ENCODE measurements at places on chromosomes 12 and 14. TPM values are rescaled to one million over a fixed set of nuclear protein-coding genes. Genes with fewer than 3 reads are reported as not detected.
A peak's percentile ranks its signal among the peaks of the same experiment; 100 is the strongest.

DNA sequence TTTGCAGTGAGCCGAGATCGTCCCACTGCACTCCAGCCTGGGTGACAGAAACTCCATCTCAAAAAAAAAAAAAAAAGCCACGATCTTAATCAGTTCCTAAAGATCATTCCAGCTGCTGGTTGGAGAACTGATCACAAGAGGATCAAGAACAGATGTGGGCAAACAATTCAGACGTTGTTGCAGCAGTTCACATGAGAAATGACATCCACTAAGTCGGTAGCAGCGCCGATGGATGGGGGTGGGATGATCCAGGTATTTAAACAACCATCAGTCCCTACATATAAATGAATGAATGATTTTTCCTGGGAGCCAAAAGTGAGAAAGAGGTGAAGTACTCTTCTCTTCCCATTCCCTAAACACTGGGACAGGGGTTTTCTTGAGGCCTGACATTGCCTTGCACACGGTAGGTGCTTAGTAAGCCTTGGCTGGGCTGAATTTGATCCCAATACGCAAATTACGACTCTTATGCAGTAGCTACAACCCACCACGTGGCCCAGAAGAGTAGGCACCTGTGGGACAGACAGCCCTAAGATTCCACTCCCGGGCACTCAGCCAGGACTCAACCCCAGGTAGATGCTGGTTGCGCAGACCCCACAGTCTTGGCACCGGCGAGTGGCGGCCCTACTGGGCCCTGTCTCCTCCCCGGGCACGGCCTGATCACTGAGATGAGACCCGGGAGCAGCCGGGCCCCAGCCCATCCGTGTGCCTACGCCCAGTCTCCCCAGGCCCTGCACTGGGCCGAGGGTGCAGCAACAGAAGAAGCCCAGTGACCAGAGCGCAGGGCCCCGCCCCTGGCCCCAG, 565 bp downstream of the SPRYD3 start:
- H3K4me1 ChIP-seq, result no peaks in the 10 kb centered on the region
- peak overlapping the region; percentile 66 for H3K27ac ChIP-seq
- no peak for DNase-seq
- peaks cover 37% of the 10 kb centered on the region for H3K36me3 ChIP-seq
- H3K4me3 ChIP-seq, result peak overlapping the region; percentile 87
- peaks cover 15% of the 10 kb centered on the region for H3K27me3 ChIP-seq

DNA sequence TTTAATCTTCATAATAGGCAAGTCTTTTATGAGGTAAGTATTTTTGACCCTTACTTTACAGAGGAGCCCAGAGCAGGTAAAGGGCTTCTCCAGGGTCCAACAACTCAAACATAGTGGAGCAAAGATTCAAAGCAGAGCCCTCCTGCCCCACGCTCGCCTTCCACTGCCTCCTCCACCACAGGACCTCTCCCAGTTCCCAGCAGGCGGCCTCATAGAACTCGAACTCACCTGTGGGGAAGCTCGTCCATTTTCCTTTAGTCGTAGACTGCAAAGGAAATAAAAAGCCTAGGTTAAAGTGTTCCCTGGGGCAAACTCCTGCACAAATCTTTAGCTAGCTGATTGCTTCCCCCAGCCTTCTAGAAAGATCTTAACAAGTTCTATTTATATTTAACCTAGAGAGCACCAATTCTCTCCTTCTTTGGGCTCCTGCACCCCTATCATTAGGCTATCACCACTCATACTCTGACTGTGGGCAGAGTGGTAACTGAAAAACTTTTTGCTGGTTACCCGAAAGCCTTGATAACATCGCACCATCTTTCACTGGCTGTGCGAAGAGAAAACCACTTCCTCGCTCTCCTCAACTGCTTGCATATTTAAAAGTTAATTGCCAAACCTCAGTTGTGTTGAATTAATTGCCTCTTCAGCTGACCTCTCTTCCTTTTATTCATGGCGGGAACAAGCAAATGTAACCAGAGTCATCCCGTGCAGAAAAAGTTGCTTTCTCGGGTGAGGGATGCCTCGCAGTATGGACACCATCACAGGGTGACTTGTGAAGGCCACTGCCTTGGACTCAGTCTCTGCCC, 299.6 kb downstream of the DPF3 start:
- no peaks in the 10 kb centered on the region for H3K27me3 ChIP-seq
- no peaks in the 10 kb centered on the region for H3K36me3 ChIP-seq
- no peaks in the 10 kb centered on the region for H3K4me1 ChIP-seq
- no peak for DNase-seq
- H3K27ac ChIP-seq, result no peak overlapping the region
- H3K4me3 ChIP-seq, result no peak overlapping the region

- H3K36me3 ChIP-seq, result no peaks in the 10 kb centered on the region
- H3K27ac ChIP-seq, result no peak overlapping the region
- no peaks in the 10 kb centered on the region for H3K27me3 ChIP-seq
- no peak overlapping the region for H3K4me3 ChIP-seq
- no peaks in the 10 kb centered on the region for H3K4me1 ChIP-seq
- no peak for DNase-seq
Measured at GRCh38 chr12:19045426-19045825, 84.1 kb upstream of the PLEKHA5 start.

TMEM52B gene
- not detected for total RNA-seq

WIF1 gene
- not detected for total RNA-seq

GRCh38 chr12:122125452-122126341, 47.1 kb downstream of the MLXIP start:
- H3K27me3 ChIP-seq, result no peaks in the 10 kb centered on the region
- H3K4me1 ChIP-seq, result no peaks in the 10 kb centered on the region
- H3K27ac ChIP-seq, result no peak overlapping the region
- no peak overlapping the region for H3K4me3 ChIP-seq

DNA sequence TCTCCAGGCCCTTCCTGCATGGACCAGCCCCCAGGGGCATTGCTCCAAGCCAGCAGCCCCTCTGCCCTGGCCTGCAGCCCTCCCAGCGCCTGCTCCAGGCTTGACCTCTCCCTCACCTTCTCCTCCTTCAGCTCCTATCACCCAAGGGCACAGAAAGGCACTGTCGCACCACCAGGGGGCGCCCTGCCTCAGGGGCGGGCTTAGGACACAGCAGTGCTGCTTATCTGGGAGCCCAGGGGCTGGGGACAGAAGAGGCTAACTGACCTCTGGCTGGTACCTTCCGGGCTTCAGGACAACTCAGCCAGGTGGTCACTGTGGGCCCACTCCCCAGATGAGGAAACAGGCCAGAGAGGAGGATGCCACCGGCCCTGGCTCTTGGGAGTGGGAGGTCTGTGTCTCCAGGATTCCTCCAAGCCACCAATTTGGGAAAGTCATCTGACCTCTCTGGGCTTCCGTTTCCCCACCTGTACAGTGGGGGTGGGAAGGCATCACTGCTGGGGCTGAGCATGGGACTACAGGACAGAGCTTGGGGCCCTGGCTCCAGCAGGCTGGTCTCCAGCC, 25.3 kb upstream of the GPR132 start:
- H3K4me3 ChIP-seq, result no peak overlapping the region
- peak; percentile 97 for DNase-seq
- peaks cover 32% of the 10 kb centered on the region for H3K27me3 ChIP-seq
- peaks cover 10% of the 10 kb centered on the region for H3K4me1 ChIP-seq

DNA sequence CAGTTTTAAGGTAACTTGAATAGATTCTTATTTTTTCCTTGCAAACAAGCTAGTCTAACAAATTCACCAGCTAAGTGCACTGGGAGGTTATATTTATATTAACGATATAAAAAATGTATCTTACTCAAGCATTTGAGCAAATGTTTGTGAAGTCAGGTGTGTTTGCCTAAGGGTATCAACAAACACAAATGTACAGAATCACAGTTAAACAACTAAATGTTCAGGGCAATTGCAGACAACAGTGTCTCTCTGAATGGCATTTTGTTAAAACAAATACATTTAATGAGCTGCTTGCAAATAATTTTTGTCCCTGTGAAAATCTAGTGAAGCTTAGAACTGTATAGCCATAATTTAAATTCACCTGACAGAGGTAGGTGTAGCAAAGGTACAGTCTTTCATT, 28.2 kb upstream of the FLRT2 start:
- H3K27ac ChIP-seq, result no peak overlapping the region
- H3K27me3 ChIP-seq, result no peaks in the 10 kb centered on the region
- no peak for DNase-seq

DNA sequence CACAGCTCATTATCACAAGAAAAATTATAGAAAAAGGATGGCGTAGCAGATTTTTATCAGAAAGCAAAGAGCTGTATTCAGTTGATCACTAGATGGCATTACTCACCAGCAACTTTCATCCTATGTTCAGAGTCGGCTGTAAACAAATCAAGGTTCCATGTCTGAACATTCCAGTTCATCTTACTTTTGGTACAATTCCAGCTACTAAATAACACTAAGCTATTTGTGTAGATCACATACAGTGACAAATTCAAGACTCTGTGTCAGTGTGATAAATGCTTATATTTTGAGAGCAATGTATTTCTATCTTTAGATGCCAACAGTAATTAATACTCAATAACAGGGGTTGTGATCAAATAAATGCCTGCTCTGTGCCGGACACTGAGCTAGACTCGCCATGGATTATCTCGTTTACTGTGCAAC, 30.1 kb downstream of the NRDE2 start:
- no peak for DNase-seq
- H3K36me3 ChIP-seq, result peaks cover 57% of the 10 kb centered on the region
- H3K27me3 ChIP-seq, result no peaks in the 10 kb centered on the region
- no peak overlapping the region for H3K27ac ChIP-seq
- H3K4me3 ChIP-seq, result no peak overlapping the region
- peaks cover 10% of the 10 kb centered on the region for H3K4me1 ChIP-seq

DNA sequence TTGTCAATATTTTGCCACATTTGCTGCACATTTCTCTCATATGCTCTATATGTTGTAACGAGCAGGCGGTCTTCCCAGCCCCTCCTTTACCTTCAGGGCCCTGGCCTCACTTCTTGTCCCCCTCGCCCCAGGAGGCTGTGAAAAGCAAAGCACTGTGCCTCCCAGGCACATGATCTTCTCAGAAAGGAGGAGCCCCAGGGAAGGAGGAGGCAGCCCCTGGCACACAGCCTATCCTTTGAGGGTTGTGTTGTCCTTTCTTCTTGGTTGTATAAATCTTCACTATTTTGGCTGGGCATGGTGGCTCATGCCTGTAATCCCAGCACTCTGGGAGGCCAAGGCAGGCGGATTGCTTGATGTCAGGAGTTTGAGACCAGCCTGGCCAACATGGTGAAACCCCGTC, 77.0 kb downstream of the PPP2R5C start:
- no peak for DNase-seq
- H3K4me3 ChIP-seq, result no peak overlapping the region
- peaks cover 9% of the 10 kb centered on the region for H3K36me3 ChIP-seq
- H3K27me3 ChIP-seq, result no peaks in the 10 kb centered on the region
- H3K27ac ChIP-seq, result no peak overlapping the region
- peaks cover 10% of the 10 kb centered on the region for H3K4me1 ChIP-seq

- no peaks in the 10 kb centered on the region for H3K36me3 ChIP-seq
- no peak overlapping the region for H3K27ac ChIP-seq
- no peak overlapping the region for H3K4me3 ChIP-seq
- peaks cover 10% of the 10 kb centered on the region for H3K4me1 ChIP-seq
- no peak for DNase-seq
Measured at GRCh38 chr14:70208380-70208779, 19.6 kb upstream of the SLC8A3 start.

DNA sequence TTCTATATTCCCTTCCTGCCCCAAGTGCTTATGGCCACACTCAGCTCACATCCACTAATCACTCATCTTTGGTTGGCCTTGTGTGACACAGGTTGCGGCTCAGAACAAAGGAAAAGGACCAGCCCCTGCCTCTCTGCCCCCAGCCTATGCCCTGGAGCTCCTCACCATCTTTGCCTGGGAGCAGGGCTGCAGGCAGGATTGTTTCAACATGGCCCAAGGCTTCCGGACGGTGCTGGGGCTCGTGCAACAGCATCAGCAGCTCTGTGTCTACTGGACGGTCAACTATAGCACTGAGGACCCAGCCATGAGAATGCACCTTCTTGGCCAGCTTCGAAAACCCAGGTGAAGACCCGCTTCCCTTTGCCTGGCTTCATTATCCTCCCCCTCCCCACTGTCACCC, 15.8 kb upstream of the OAS2 start:
- H3K36me3 ChIP-seq, result no peaks in the 10 kb centered on the region
- peaks cover 4% of the 10 kb centered on the region for H3K27me3 ChIP-seq
- H3K4me1 ChIP-seq, result no peaks in the 10 kb centered on the region
- no peak overlapping the region for H3K4me3 ChIP-seq
- no peak overlapping the region for H3K27ac ChIP-seq

DNA sequence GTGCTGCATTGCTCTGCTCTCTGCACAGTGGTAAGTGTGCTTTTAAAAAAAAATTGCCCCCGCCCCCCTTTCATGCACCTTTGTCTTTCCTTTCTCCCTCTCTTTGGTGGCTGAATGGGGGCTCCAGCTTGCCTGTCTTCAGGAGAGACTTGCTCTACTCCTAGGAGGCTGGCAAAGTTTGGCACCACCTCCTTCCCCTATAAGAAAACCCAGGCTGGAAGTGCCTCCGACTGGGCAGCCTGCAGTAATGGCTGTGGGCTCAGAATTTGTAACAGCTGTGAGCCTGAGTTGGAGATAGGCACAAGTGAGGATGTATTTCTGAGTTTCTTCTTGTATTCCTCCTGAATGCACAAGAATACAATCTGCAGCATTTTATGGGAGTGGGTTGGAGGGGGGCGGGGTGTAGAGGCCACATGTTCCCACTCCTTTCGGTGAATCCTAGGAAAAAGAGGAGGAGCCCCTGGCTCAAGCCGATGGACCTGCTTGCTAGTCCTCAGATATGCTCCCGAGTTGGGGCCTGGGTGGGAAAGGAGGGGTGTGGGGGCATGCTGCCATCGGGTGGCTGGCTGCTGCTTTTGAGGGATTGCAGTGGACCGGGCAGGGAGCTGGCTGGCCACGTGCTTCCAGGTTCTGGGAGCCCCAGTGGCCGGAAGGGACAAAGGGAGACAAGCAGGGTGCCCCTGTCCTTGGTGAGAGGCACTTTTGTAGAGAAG, 124.3 kb downstream of the TSPAN9 start:
- H3K27ac ChIP-seq, result no peak overlapping the region
- H3K4me3 ChIP-seq, result peak overlapping the region; percentile 86
- H3K36me3 ChIP-seq, result no peaks in the 10 kb centered on the region
- no peak for DNase-seq
- H3K4me1 ChIP-seq, result peaks cover 2% of the 10 kb centered on the region
- peaks cover 32% of the 10 kb centered on the region for H3K27me3 ChIP-seq

DNA sequence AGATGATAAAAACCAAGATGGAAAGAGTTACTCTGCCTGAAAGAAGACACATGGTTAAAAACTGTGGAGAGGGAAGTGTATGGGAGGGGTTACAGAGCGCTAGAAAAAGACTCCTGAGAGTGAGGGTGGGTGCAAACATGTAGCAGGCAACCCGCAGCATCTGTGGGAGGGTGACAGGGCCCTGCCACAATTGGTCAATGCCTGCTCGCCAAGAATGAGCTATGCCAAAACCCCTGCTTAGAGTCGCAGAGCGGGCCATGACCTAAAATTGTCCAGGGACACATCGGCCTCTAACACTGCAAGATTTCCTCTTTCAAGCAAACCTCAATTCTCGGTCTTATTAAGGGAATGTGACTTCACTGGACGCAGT, 700 bp downstream of the PRKAG1 start:
- no peak for DNase-seq
- no peaks in the 10 kb centered on the region for H3K4me1 ChIP-seq
- peak overlapping the region; percentile 90 for H3K27ac ChIP-seq

CCDC198 gene
- not detected for total RNA-seq
